RPMI7951 (cell line): ENCODE measurements at places on chromosomes 12 and 14. TPM values are rescaled to one million over a fixed set of nuclear protein-coding genes. Genes with fewer than 3 reads are reported as not detected.

Gene WSCD2
- total RNA-seq = not detected in 2 replicates

Gene ST8SIA1
- total RNA-seq = 1.7 and 2.6 TPM in 2 replicates

Gene TEX52
- not detected in 2 replicates for total RNA-seq

DNA sequence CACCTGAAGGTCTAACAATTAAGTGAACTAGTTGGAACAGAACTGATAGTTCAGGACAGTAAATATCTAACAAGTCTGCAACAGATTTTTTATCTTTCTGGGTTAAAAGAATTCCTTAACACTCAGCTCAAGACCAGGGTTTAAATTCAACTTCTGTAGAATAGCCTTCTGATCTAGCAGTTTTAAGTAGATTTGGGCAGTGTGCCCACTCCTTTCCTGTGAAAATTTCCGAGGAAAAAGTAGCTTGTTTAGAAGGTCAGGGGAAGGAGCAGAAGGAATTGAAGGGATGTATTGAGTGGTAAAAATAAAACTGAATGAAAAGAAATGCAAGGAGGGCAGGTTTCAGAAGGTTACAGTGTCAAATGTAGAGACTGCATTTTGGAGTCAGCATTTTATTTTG lies 45.8 kb downstream of the ATL1 start:
- DNase-seq = no peak

DNA sequence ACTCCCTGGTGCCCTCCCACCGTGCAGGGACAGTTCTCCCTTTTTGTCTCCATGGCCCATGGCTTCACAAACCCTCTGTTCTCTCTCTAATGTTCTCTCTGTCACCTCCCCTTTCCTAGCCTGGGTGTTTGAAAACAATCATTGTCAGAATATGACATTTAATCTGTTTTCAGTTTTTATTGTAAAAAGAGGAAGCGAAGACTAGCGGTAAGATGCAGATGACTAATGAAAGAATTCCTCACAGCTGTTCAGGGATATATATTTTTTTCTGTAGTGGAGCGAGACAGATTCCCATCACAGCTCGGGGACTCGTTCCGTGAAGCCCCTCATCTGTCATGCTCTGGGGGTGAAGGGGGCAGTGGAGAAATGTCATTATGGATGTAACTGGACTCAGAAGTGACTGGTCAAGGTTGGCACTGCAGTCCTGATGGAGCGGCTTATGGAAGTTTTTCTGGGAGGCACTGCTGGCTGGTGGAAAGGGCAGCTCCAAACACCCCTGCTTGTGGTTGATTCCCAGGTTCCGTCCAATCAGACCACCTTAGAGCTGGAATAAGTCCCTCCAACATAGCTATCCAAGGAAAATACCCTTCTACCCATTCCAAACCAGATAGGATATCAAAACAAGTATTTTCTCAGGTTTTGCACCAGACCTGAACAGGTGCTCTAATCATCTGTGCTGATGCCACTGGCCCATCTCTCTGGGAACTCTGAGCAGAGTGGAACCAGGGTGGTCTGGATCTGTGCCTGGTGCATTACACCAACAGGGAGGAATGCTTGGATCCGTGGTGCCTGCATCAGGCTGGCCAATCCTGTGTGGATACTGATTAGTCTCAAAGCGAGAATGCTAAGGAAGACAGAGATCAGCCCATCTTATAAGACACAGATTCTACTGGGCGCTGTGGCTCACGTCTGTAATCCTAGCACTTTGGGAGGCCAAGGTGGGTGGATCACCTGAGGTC lies 84.7 kb downstream of the GPATCH2L start:
- no peak for DNase-seq

GRCh38 chr14:76607510-76607909 lies 153.8 kb upstream of the VASH1 start:
- DNase-seq = no peak

DNA sequence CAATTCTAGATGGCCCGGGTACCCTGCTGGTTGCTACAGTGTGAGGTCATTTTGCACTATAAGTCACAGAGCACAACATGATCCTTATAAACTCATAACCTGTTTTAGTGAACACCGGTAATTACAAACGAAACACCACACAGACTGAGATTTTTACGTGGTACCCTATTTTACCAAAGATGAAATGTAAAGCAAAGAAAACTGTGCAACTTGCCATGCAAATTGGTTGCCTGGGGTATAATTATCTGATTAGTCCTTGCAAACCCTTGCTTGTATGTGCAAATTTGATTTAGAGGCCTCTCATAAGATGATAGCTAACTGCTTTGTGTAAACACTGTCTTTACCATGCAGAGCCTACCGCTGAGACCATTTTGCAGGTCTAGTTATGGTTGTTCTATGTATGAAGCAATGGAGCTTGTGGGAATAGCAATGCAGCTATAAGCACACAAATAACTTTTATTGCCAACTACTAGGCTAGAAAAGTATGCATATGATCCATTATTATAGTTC lies 372.1 kb upstream of the FAR2 start:
- DNase-seq = no peak
